GM04503 (cell line): ENCODE measurements at places on chromosomes 2 and 18.
A peak's percentile ranks its signal among the peaks of the same experiment; 100 is the strongest.

GRCh38 chr18:11521853-11522252 lies 87.5 kb upstream of the SLC35G4 start:
- no peak for DNase-seq

- peak; percentile 73 for DNase-seq
These were observed 32.2 kb downstream of the QPCT start for GRCh38 chr2:37376421-37377186.

DNA sequence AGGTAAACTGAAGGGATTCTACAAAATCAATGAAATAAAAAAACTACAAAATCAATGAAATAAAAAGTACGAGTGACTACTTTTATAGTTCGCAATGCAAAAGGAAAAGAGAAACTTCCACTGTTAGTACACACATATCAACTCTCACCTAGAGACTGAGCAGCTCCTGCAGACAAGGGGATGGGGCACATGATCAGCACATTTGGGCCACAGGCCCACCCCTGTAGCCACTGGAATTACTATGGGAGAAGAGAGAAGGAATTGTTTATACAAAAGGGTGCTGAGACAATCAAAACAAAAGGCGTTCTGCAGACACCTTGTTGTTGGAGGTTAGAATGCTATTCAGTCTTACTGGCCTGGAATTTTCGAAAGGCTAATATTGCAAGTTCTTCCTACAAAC lies 34.7 kb upstream of the CD226 start:
- no peak for DNase-seq

DNA sequence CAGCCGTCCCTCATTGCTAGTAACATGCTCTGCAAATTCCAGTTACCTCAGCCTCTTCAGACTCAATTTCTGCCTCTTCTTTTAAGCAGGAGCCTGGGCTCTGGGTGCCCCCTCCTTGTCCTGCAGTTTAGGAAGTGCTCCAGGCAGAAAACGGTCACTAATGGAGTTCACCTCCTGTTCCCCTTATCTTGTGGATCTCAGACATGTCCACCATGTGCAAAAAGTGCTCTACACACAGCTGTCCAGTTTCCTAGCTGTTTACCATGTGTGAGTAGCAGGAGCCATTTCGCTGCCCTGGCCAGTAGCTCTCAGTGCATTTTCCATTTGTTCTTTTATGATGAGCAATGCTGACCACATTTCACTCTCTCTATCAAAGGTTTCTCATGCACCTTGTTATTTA lies 4.9 kb downstream of the SH3YL1 start:
- DNase-seq = no peak

DNA sequence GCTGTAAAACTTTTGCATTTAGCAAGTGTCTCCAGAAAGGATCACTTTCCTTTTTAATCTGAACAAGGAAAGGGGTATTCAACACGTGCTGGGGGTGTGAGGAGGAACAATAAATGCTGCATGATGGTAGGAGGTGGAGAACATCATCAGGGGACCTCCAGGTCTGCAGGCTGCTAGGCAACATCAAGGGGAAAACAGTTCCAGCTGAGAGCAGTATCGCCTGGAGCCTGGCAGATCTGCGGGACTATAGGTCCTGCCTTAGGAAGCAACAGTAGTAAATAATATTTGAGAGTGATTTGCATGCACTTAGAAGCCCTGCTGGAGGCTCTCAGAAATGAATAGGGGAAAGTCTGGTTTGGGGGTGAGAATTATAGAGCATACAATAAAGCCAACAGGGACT lies 175.6 kb downstream of the SUCLG1 start:
- DNase-seq = no peak

GRCh38 chr18:57995331-57995730 lies 48.7 kb upstream of the NEDD4L start:
- no peak for DNase-seq
